Trophoblast cell (in vitro differentiated cells and primary cell): ENCODE measurements at places on chromosomes 16 and 17.

DNA sequence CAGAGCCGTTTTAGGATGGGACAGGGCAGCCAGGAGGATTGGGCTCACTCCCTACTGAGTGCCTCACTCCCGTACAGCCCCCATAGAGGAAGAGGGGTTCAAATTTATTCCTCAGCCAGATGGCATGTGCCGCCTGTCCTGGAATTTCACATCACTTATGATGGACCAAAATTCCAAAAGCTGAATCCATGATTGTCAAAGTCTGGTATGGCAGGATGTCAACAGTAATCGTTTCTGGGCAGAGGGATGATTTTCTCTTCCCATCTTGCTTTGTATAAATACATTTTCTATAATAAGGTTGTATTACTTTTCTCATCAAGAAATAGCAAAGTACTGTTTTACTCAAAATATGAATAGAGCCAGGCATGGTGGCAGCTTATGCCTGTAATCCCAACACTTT lies 38.7 kb upstream of the STH start:
- DNase-seq = no peak

DNA sequence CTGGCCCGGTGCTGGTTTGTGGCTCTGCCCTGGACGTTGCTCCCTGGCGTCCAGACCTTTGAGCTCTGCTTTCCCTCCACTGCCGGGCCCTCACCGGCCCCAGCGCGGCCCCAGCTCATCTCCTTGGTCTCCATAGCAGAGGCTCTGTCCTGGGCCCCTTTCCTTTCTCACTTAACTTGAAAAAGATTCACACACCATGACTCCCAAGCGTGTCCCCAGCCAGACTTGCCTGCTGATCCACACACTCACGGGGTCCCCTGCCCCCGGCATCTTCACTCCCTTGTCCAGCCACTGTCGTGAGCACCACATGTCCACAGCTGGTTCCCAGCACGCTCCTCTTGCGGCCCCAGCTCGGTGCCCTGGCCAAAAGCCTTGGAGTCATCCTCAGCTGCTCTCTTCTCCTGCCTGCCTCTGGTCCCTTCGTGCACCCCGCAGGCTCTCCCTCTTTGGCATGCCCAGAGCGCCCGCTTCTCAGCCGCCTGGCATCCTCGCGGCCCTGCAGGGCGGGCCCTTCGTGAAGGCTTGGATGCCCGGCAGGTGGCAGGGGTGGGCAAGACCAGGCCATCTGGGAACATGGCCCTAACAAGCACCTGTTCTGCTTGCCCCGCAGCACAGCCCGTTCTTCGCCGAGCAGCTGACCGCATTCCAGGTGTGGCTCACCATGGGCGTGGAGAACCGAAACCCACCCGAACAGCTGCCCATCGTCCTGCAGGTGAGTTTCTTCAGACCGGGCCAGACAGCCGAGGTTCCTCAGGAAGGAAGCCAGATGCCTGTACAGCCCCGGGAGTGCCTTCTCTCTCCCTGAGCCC lies 145.6 kb upstream of the CHMP6 start:
- no peak for DNase-seq

GRCh38 chr17:65918916-65919315 lies 273.0 kb downstream of the CEP112 start:
- no peak for DNase-seq

GRCh38 chr16:9469512-9469911 lies 378.1 kb downstream of the HAPSTR1 start:
- DNase-seq = peak; percentile 69

DNA sequence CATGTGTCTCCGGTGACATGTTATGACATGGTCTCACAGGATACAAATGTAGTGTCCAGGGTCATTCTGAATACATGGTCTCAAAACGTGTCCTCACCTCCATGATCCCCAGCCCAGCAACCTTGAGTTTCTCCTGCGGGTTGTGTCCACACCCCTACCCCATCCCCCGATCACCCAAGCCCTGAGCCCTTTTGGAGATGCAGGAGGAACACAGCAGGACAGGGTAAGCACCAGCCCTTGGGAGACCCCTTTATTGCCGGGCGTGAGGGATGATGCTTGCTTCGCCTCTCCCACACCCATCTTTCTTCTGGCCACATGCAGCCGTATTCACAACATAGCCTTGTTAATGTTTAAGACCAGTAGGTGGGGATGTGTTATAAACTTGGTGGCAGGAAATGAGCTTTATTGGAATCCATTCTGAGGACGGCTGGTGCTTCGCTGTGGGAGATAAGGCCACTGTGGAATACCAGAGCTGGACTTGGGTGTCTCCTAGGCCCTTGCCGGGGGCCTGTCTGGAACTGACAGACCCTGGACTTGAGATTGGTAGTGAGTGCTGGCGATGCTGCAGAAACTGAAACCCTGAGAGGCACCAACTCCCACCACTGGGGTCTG lies 5.5 kb downstream of the TMEM132E start:
- peak; percentile 44 for DNase-seq

GRCh38 chr17:72496461-72496860 lies 375.6 kb downstream of the SOX9 start:
- DNase-seq = no peak

GRCh38 chr17:596287-596686 lies 118.4 kb downstream of the VPS53 start:
- no peak for DNase-seq

DNA sequence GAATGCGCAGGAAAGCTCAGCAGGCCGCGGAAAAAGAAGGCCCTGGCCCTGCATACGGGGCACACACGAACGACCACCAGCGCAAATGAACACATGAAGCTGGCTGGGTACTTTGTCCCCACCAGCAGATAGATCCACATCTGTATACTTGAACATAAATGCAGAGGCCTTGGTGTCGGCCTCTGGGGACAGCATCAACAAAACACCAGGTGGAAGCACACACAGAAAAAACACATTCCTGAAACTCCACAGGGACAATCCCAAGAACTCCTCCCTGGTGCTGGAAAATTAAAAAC lies 606 bp upstream of the ZBTB4 start:
- DNase-seq = peak; percentile 5

DNA sequence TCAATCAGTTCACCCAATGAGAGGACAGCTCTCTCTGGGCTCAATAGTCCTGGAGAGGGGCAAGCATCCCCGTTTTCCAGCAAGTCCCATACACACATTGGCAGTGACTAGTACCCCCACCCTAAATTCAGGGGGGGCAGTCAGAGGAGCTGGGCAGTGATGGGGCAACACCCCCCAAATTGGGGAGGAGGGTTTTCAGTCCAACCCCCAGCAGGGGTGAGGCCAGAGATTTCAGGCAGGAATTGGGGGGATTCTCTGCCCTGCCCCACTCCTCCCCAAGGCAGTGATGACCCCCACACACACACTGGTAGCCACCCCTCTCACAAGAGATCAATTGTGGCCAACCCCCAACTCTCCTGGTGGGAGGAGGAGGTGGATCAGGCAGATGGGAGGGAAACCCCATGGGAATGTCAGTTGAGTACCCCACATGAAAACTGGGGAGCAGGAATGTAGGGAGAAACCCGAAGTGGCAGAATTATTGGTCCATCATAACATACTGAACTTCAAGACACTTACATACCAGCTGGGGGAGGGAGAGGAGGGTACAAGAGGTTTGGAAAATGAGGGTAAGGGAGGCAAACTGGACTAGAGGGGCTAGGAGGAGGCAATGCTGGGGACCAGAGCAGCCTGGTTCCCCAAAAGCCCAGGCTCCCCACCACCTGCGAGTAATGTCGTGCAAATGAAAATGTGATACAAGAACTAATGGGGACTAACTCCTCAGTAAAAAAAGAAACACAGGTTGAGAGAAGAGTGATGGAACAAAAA lies 3.1 kb downstream of the VAMP2 start:
- DNase-seq = no peak
